Foreskin keratinocyte (primary cell): ENCODE measurements at places on chromosomes 2 and 18. TPM values are rescaled to one million over a fixed set of nuclear protein-coding genes. Genes with fewer than 3 reads are reported as not detected.

Gene RAD51AP2
- 0.04 and 0.10 TPM in 2 replicates for total RNA-seq

Gene SP9
- total RNA-seq: not detected in 2 replicates

- DNase-seq: no peak
Measured at GRCh38 chr2:169759987-169760386, 26.4 kb downstream of the KLHL23 start.

Gene EGR4
- not detected in 2 replicates for total RNA-seq

DNA sequence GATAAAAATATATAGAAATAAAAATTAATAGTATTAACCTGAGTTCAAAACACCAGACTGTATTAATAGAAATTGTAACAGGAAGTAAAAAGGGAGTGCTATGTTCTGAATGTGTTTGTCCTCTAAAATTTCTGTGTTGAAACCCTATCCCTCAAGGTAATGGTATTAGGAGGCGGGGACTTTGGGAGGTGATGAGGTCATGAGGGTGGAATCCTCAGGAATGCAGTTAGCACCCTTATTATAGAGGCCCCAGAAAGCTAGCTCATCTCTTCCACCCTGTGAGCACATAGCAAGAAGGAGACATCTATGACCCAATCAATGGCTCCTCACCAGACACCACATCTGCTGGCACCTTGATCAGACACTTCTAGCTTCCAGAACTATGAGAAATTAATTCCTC is 124.5 kb downstream of the CMPK2 start:
- no peak for DNase-seq
